Skin of body (tissue), 3 donors: ENCODE measurements at places on chromosomes 6 and 20.
A peak's percentile ranks its signal among the peaks of the same experiment; 100 is the strongest.

DNA sequence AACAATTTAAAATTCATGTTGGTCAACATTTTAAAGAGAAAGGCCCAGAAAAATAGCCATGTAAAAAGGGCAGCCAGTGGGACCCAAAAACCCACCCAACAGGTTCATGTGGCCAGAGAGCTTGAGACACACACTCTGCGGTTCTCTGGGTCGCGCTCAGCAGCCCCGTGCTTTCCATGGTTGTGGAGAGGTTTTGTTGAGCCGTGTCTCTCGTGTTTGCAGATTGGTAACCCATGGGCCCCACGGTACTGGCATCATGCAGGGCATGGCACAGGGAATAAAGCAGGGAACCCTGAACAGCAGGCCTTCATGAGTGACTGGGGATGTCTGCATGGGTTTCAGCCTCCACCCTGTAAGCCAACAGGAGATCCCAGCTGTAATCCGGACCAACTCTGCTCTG is 127.7 kb upstream of the CST7 start:
- DNase-seq, result no peak

- DNase-seq, result no peak
These were observed 446.2 kb downstream of the PLCB1 start for GRCh38 chr20:8578161-8578865.

DNA sequence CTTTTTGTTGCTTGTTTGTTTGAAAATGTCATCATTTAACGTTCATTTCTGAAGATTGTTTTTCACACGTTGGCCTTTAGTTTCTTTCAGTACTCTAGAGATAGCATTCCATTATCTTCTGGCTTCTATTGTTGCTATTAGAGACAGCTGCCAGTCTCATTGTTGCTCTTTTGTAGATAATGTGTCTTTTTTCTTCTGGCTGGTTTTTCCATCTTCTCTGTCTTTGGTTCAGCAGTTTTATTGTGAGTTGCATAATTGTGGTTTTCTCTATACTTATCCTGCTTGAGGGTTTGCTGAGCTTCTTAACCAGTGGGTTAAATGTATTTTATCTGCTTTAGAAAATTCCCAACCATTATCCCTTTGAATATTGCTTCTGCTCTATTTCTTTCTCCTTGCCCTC is 23.2 kb upstream of the AIG1 start:
- DNase-seq, result no peak

- DNase-seq, result no peak
These were observed 153.3 kb downstream of the RNGTT start for GRCh38 chr6:88810089-88810488.

DNA sequence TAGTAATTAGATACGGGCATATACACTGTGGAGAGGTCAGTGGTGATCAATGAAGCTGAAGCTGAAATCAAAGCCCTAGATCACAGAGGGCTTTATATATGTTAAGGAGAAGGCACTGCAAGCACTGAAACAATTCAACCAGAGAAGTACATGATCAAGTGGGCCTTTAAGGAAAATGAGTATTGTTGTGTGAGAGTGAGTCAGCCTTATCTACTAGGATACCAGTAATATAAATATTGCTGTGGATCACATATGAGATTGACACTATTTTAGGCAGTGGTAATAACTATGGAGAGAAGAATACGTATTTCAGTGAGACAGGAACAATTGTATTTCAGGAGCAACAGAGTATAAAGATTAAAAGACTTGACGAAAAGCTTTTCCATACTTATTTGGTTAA is 1172.2 kb upstream of the GJE1 start:
- no peak for DNase-seq

GRCh38 chr6:129678463-129678862 is 31.5 kb downstream of the ARHGAP18 start:
- DNase-seq, result no peak

DNA sequence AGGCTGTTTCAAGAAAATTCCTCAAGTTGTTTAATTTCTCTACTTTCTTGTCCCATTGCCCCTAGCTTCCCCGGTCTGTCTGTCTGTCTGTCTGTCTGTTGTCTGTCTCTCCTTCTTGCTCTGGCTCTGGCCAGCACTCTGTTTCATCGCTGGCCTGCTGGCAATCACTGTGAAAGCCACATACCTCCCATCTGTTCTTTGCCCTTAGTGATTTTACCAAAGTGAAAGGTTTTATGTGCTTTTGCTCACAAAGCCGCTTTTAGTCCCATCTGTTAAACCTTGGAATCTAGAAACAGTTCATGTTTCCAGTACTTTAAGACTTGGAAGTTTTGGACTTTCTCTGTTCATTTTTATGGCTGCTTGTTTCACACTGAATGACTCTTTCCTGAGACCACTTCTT is 87.8 kb upstream of the EXOC2 start:
- no peak for DNase-seq

DNA sequence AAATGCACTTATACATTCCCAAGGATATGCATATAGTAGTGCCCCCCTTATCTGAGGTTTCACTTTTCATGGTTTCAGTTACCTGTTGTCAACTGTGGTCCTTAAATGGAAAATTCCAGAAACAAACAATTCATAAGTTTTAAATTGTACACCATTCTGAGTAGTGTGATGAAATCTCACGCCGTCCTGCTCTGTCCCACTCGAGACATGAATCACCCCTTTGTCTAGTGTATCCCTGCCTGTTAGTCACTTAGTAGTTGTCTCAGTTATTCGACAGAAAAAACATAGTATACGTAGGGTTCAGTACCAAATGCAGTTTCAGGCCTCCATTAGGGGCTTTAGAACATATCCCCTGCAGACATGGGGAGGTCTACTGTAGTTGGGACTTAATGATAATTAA is 57.0 kb downstream of the MAP1LC3A start:
- DNase-seq, result no peak

GRCh38 chr6:134152767-134153485 is 100.5 kb upstream of the SLC2A12 start:
- no peak for DNase-seq

DNA sequence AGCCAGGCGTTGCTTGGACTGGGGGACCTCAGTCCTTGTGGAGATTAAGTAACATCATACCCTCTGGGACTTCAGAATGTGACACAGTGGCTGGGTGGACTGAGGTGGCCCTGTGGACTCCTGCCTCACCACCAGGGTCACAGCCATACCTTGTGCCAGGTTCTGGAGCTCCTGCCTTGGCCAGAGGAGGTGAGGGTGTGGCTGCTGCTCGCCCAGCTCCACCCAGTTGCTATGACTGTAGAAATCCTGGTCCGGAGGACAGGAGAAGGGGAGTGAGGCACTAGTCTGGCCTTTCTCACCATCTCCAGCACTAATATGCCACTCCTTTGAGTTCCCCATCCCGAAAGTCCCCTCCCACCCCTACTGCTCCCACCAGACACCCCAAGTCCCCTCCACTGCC is 1.9 kb downstream of the VWA7 start:
- DNase-seq, result no peak

DNA sequence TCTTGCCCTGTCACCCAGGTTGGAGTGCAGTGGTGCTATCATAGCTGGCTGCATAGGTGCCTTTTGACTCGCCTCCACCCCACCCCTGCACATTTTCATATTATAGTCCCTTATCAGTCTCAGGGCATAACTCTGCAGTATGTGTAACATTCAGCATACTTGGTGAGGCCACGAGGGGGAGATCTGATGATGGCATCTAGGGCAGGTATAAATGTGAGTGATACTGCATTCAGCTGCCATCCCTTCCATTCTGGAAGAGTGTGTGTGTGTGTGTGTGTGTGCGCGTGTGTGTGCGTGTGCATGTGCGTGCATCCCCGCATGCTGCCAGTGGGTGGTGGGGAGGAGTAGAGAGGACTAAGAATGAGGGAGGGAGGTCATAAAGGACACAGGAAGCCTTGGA is 81.4 kb downstream of the JARID2 start:
- no peak for DNase-seq

- no peak for DNase-seq
These were observed 350.4 kb downstream of the TENT5A start for GRCh38 chr6:81401970-81402690.

DNA sequence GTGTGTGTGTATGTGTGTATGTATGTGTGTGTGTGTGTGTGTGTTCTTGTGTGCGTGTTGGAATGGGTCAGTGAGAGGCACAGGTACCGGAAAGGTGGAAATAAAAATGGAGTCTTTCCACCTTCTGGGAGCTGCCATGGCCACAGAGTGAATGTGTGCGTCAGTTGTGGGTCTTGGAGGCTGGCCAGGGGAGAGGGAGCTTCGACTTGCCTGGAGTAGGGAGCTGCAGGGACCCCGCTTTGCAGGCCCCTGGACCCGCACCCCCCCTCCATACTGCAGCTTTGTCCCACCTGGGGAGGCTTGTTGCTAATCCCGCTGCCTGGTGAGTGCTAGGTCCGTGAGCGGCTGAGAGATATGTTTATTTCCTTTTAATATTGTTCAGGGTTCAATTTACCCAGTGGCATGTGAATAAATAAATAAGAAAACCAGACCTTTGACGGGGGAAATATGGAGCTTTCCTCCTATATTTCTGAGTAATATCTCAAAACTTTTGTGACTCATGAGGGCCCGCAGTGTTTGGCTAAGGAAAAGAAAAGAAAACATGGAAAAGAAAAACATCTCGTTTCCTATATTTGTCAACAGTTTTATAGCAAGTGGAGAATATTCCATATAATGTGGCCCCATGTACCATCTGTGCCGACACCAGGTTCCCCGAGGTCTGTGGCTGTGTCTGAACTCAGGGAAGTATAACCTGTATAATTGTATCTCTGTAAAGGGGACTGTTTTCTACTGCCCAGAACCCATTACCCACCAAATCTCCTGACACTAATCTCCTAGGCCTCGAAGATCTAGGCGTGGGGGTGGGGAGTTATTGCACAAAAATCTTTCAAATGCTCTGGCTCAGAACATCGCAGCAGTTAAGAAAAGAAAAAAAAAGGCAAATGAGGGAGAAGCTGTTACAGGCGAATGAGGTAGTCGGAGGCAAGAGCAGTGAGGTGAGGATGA is 24.6 kb upstream of the CCDC167 start:
- no peak for DNase-seq

GRCh38 chr6:45163952-45164766 is 164.0 kb upstream of the RUNX2 start:
- DNase-seq, result no peak

- no peak for DNase-seq
These were observed 41.6 kb upstream of the CD93 start for GRCh38 chr20:23127506-23128279.

GRCh38 chr6:111743862-111744692 is 129.2 kb downstream of the FYN start:
- DNase-seq, result peak; percentile 92

GRCh38 chr6:118968416-118968815 is 33.5 kb upstream of the MCM9 start:
- peak; percentile 7 for DNase-seq

GRCh38 chr6:28816909-28817807 is 106.6 kb downstream of the TRIM27 start:
- DNase-seq, result no peak

DNA sequence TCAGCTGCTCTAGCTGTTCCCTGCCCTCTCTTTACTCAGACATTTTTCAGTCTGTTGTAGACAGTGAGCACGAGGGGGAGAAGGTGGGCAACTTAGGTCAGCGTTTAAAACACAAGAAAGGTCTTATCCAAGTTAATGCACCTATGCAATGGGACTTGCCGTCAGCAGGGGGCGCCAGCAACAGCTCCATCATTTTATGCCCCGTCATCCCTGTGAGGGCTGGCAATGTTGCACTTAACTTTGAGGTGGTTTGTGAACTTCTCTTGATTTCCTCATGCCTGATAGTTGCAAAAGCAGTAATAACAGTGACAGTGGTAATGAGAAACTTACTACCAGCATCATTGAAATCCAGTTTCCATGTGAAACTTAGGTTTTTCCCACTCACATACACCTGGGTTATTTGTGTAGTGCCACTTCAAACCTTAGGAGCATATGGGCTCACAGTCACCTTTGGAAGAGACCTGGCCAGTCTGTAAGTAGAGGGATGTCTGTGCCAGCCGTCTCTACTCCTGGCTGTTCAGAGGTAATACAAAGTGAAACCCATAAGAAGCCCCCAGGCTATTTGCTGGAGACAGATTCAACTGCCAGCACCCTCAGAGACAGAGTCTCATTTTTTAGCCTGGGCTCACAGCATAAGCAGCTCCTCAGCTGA is 44.9 kb upstream of the ID1 start:
- peak; percentile 17 for DNase-seq

DNA sequence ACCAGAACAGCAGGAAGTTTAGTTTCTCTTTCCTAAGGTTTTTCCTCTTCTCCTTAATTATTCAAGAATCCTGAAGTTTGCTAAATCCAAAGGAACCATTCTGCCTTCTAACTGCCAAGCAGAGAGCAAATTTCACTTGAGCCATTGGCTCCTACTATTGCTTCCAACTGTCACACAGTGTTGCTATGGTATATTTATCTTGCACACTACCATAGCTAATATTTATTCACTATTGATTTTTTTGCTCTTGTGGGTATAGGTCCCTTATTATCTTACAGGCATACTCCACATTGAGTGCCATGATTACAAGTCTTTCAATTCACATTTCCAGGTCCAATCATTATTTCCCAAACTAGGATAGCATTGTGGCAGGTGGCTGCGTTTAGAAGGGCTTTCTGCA is 266.7 kb upstream of the FLRT3 start:
- DNase-seq, result no peak

GRCh38 chr6:119628691-119629594 is 279.4 kb upstream of the MAN1A1 start:
- no peak for DNase-seq

GRCh38 chr6:110414669-110415068 is 706 bp downstream of the DDO start:
- no peak for DNase-seq

DNA sequence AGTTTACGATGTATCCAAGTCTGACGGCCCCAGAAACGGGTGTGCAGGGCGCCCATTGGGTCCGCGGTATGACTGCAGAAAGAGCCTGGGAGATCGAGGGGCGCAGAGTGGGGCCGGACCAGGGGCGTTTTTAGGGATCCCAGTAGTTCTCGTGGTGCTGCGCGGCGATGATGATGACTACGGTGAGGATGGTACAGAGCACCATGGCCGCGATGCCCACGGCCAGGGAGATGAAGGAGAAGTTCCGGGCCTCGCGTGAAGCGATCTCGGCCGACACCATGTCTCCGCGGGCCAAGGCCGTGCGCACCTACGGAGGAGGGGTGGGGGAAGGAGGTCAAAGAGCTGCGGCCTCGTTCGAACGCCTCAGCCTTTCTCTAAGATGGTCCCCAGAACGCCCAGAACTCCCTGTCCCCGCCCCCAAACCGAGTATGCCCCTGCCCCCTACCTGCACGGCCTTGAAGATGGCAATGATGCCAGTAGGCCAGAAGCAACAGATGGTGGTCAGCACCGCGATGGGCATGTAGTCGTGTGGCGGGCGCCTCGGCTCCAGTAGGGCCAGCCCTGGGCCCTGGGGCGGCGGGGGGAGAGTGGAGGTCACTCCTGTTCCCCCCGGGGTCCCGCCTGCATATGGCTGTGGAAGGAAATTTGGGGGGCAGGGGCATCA is 2.5 kb downstream of the PRRT1 start:
- DNase-seq, result no peak

GRCh38 chr6:150659046-150659763 is 59.5 kb downstream of the PLEKHG1 start:
- DNase-seq, result no peak

- no peak for DNase-seq
These were observed 82.2 kb upstream of the SALL4 start for GRCh38 chr20:51884561-51884960.

- DNase-seq, result no peak
These were observed 22.1 kb downstream of the BACH2 start for GRCh38 chr6:90274451-90275030.
